Activated naive CD4-positive, alpha-beta T cell (primary cell): ENCODE measurements at places on chromosomes 2 and 18.

GRCh38 chr2:174827371-174828369 is 63.4 kb upstream of the CHRNA1 start:
- DNase-seq = no peak

GRCh38 chr18:49730951-49731391 is 82.4 kb downstream of the ACAA2 start:
- no peak for DNase-seq

- DNase-seq = no peak
Observed at GRCh38 chr18:66587430-66587829, 16.5 kb downstream of the CDH19 start.

GRCh38 chr2:219021591-219021990 is 19.7 kb downstream of the CFAP65 start:
- no peak for DNase-seq

DNA sequence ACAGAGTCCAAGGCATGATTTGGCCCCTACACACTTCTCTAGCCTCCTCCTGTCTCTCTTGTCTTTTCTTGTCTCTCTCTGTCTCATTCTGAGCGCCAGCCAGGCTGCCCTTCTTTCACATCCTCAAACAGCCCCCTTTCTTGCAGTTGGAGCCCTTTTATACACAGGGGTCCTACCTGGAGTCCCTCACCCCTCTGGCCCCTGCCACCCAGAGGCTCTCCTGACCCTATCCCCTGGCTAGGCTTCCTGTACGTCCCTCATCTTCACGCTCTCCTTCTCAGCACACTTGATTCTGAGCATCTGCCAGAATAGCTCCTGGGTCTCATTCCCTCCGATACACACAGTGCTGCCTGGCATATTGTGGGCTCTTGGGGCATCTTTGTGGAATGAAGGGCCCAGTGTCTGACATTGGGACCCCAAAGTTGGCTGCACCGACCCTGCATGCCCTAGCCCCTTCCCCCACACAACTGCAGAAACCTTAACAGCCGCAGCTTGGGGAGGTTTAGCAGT is 261.9 kb downstream of the DYSF start:
- DNase-seq = no peak

DNA sequence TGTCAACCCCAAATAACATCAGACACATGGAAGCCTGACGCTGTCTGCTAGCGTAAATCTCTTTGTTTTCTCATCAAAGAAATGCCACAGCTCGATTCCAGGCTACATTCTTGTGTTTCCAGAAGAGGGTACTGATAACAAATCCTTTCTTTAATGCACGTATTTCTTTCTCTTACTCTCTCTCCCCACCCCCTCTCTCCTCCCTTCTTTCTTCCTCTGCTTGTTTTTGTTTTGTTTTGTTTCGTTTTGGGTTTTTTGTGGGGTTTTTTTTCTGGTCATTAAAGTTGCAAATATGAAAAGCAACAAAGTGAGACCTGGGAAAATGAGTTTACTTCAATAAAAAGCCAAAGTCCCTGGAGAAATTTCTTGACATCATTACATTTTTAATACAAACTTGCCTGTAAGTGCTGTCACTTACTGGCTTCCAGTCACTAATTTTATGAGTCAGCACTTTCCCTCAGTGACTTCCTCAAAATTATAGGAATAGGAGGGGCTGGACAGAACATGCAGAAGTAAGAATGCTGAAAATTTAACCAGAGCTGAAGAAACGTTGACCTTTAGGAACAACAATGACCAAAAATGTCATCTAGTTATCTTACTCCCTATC is 106.7 kb upstream of the NABP1 start:
- DNase-seq = no peak

- no peak for DNase-seq
Observed at GRCh38 chr2:158458617-158458920, 1.8 kb downstream of the PKP4 start.

DNA sequence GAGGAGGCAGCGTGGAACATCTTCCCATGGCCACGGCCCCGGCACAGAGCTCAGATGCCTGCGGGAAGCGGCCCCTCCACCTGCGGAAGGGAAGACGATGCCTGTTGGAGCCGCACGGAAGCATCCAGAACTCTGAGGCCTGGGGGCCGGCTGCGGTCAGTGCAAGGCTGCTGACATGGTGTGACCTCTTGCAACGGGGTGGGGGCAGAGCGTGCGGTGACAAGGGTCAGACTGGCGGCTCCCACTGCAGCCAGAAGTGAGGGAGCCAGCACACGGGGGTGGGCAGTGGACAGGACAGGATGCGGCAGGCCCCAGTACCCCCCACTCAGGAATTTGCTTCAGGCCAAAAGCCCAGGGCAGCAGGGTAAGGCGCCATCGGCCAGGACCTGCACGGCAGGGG is 48.8 kb downstream of the SLC66A2 start:
- no peak for DNase-seq

DNA sequence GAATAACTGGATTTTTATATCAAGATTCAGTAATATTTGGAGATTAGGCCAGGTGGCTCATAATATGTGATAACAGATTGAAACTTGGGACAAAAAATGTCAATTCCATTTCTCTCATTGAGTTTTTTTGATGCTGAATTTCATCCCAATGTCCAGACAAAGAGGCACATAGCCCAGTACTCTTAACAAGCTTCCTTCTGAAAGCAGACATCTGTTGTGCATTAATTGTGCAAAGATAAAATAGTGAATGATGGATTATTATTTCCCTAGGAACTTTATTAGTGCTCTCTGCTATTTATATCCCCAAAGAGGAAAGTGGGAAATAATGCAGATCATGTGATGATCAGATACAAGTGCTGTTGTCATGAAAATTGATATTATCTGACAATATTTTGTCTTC is 234.1 kb downstream of the CCDC102B start:
- DNase-seq = no peak

DNA sequence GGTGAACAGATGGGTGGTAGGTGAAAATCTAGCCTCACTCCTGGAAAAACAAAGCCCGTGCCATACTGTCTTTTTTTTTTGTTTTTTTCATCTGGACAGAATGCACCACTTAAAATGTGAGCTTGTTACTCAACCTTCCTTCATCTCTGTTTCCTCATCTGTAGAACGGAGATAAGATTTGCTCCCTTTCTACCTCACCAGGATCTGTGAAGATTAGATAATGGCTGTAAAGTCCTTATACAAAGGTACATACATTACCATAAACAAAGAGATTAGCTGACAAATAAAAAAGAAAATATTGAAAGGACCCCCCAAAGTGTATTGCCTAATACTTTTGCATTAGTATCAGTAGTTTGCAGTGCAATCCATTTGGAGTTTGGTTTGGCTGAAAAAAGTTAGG is 75.4 kb upstream of the ZEB2 start:
- no peak for DNase-seq

DNA sequence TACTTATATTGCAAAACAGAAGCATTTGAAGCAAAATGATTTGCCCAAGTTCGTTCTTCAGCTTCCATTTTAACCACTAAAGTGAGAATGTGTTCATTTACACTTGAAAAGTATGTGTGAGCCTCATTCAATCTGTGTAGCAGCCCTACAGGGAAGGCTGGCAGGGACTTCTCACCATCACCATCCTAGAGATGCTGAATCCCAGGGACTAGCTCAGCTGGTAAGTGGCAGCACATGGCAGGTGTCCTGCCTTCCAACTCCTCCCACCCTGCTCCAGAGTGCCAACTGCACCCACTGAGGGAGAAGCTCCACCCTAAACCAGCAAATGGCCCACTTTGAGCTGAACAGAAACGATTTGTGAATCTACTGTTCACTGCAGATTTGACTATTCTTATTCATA is 91.5 kb downstream of the EN1 start:
- no peak for DNase-seq

GRCh38 chr18:58761970-58762780 is 90.9 kb downstream of the MALT1 start:
- DNase-seq = no peak

DNA sequence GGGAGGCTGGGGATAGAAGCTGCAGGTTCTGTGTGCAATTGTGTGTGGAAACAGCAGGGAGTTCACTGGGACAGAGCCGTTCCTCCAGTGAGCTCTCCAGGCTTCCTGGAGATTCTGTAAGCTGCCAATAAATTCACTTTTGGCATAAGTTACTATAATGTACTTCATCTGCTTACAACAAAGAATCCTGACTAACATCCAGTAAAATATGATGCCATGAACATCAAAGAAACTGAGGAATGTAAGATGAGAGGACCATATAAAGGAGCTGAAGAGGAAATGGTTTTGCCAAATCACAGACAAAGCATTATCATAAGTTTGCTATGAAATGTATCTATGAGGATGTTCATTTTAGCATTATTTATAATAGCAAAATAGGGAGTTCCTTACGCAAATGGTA is 175.3 kb downstream of the KCNE4 start:
- DNase-seq = no peak

DNA sequence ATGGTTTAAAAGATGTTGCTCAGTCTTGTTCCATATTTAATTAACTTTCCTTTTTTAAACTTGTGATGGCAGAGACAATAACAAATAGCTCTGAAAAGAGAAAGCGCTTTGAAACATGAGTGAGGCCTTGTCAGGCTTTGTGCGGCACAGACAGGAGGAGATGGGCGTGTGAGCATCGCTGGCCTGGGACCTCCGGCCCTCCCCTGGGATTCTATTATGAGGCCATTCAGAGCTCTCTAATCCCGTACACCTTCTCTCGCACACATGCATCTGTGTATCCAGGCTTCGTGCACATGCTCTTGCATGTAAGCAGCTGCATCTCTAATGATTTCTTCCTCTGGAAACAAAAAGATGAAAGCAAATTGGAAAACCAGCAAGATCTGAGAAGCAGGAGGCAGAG is 313.7 kb downstream of the ZNF521 start:
- DNase-seq = no peak

DNA sequence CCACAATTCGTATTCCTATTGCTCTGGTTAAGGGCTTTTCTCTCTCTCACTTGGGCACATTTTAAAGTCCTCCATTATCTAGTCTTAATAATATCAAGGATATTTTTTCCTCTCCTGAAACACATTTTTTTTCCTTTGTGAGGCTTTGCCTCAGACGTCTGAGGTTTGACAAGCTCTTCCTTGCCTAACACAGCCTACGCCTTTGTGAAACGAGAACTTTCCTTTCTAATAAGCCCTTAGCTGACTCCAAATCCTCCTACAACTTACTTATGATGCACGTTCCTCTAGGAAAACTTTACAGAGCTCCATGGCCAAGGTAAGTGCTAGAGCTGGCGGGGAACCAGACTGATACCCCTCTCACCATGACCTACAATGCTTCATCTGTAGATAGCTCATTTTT is 841.5 kb downstream of the SOCS6 start:
- no peak for DNase-seq

DNA sequence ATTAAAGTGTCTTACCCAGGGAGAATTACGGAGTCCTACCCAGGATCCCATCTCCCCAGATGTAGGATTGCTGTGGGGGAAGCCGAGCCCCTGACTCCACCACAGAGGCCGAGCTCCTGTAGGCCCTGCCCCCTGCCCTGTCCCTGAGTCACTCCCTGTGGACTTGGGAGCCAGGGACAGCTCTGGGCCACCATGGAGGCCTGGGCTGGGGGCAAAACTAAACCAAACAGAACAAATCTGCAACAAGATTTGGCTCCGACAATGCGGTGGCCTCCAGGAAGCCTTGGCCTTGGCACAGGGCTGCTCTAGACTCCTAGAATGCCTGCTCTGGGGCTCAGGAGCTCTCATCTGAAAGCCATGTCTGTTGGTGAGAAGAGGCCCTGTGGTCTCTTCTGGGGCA is 99.3 kb upstream of the PXDN start:
- no peak for DNase-seq

DNA sequence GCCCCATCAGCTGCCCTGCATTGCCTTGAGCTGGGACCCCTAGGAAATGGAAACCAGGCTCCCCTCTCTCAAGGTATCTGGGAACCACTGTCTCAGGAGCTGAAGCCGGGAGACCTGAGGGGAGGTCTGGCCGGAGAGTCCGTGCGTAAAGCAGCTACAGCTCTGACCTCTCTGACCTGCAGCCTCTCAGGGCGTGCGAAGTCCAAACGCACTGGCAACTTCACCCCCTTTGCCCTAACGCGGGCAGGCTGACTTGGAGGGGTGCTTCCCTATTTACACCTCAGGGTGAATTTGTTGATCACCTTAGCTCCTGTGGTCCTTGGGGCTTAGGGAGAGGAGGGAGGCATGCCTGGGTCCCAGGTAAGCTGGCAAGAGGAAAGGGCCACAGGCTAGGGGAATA is 17.5 kb downstream of the SIGLEC15 start:
- DNase-seq = no peak

GRCh38 chr2:9703085-9703678 is 72.4 kb upstream of the YWHAQ start:
- peak; percentile 36 for DNase-seq

GRCh38 chr18:67362906-67363305 is 153.6 kb downstream of the DSEL start:
- DNase-seq = no peak

DNA sequence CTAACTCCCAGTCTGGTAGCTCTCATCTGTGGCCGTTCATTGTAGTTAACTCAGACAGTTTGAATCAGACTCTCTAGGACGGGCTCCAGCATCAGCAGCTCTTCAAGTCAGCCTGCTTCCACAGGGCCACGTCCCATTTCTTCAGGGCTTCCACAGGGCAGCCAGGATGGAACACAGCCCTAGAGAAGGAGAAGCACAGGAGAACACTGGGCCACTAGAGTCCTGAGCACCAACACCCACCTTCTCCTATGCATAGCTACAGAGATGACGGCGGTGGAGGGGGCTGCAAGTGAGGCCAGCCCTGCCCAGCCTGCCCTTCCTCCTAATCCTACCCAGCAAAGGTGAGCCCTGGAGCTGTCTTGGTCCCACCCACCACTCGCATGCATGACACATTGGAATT is 10.2 kb upstream of the TEX261 start:
- DNase-seq = no peak

GRCh38 chr2:62591491-62591890 is 85.5 kb upstream of the TMEM17 start:
- no peak for DNase-seq

DNA sequence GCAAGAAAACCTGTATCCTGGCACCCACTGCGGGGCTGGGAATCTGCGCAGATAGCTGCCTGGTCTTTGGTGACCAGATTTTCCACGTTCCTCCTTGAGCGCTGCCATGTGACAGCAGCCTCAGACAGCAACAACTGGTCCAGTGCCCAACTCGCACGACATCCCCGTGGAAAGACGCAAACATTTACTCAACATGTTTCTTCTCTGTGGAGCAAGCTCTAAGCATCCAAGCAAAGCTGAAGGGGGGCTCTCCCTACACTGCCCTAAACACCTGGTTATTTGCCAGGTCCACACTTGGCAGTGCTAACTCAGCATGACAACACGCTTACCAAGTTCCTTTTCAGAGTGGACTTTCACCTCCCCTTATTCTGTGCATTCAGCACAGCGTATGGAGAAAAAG is 11.3 kb downstream of the ZNF516 start:
- no peak for DNase-seq
